ENCODE measurements at places on chromosomes 1 and 21. TPM values are rescaled to one million over a fixed set of nuclear protein-coding genes. Genes with fewer than 3 reads are reported as not detected.

DNA sequence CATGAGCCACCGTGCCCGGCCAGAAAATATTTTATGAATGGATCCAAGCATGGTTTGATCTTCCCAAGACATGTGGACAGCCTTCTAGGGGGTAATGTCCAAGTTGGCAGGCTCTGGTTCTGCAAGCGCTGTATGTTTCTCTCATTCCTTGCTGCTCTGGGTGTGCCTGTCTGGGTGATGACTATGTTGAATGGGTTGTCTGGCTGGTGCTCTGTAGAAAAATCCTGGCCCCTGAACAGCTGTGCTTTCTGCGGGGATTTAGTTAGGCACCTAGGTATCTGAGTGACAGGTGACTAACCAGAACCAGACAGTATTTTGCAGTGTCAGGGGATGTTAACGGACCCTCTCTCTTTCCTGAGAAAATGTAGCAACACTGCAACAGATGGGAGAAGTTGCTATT lies 14.1 kb downstream of the HUNK start:
- peak; percentile 69 for DNase-seq

- DNase-seq, result no peak
Observed at GRCh38 chr1:236893626-236894545, 98.8 kb downstream of the MTR start.

DNA sequence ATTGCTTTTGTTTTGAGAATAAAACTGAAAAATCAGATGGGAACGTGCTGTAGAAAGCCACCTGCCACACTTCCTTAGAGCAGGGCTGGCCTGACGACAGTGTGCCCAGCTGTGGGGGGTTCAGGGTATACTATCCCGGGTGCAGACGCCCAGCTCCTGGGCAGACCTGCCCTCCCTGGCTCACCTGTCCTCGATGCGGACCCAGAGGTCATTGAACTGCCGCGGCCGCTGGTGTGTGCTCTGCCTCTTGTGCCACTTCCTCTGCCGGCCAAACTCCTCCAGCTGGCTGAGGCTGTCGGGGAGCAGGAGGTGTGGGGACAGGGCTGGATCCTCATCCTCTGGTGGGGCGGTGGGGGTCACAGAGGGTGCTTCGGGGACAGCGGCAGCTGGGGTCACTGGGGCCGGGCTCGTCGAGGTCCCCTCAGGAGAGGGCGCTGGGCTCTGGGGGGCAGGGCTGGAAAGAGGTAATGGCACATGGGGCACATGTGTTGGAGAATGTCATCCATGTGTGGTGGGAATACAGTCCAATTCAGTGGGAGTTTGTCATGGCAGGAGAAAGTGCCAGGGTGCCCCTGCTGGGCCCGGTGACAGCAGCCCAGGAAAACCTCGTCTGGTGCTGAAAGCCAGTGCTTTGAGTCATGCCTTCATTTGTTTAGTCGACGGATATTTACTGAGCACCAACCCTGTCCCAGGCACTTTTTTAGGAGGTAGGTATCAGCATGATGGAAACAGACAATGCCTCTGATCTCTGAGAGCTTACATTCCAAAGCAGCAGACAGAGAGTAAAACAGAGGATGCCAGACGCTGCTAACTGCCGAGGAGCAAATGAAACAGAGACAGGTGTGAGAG lies 222.0 kb downstream of the TRABD2B start:
- no peak for DNase-seq

DNA sequence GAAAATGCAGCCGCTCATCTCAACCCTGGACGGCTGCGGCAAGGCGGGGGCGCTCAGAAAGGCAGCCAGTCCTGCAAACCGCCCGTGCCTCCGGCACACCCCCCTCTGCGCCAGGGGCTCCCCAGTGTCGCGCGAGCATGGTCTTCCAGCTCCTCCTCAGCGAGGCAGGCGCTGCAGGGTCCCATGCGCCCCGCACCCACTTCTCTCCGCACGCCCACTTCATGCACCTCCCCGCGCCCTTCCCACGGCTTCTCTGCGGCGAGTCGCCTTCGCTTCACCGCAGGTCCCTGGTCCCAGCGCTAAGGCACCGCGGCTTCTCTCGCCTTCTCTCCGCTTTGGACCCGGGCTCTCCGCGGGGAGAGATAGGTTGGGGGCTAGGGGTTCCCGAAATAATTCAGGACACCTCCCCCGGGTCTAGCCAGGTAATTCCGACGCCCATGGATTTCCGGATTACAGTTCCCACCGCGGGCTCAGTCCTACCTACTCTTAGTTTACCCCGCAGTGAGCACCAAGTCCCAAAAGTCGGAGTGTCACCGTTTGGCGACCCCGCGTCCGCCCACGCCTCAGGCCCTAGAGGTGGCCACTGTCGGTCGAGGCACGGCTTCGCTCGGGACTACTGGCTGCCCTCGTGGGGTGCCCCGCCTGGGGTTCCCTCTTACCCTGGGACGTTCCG lies 67.5 kb downstream of the SYT2 start:
- no peak for DNase-seq

Gene CD34
- 34.3 TPM for total RNA-seq

DNA sequence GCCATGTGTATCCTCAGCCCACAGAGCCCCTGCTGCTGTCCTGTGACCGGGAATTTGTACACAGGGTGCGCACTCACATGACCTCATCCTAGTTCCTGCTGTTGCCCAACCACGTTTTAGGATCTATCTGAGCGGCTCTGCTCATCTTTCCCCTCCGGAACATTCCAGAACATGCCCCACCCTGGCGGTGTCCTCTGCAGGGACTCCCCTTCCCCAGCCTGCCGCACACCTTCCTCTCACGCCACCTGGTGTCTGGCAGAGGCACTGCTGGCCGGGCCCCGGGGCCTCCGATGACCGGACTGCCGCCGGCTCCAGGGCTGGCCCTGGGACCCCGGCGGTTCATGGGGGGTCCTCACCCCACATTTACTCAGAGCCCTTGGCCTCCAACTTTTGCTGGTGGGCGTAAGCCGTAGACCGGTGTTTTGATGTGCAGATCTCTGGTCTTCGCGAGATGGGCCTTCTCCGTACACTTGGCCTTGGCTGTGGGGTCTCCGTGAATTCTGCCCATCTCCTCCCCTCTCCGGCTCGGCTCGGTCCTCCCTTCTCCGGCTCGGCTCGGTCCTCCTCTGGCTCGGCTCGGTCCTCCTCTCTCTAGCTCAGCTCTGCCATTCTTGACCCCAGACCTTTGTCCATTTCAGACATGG lies 29.5 kb downstream of the ARHGEF16 start:
- no peak for DNase-seq

- peak; percentile 49 for DNase-seq
Observed at GRCh38 chr1:182595641-182596240, 6.7 kb upstream of the RNASEL start.

DNA sequence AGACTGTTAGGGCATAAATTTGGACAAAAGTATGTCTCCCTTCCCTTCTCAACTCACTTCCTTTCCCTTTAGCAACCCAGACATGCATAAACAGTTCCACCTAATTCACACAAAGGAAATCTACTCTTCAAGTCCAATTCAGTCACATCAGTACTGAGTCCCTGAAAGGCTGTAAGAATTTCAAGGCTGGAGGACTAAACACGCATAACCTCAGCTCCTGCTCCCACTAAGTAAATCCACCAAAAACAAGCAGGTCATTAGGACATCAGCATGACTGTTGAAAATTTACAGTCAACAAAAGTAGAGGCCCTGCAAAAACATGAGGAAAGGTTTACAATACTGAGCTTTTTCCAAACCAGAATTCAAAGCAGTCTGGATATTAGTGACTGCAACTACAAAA lies 18.4 kb downstream of the SETD4 start:
- no peak for DNase-seq

DNA sequence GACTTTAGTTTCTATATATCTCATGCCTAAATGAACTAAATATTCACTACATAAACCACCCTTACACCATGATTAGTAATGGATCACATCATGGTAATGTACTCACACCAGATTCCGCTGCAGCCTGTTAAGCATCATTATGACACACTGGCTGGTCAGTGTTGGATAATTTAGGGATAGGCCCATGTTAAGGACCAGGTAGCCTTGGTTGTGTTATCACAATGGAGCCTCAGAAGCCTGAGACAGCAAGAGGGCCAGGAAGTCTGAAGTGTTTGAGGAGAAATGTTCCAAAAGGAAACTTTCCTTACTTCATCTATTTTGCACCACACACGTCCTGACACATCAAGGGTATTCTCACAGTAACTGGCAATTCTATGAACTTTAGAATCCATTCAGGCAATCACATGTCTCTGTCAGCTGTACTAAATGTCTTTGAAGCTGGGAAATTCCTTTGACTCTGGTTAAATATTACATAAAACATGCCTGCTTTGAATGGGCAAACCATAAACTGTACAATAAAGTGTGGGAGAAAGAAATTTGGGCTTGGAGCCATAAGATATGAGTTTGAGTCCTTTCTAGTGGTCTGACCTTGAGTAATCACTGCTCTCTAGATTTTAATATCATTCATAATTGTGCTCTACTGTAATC lies 105.3 kb upstream of the DPT start:
- DNase-seq, result no peak

Gene CFAP57
- total RNA-seq, result 0.39 TPM

Gene ABCA4
- total RNA-seq, result 3.8 TPM

GRCh38 chr1:70331962-70332361 lies 22.6 kb downstream of the ANKRD13C start:
- DNase-seq, result no peak

- DNase-seq, result no peak
Observed at GRCh38 chr1:39615086-39615673, 24.3 kb downstream of the HEYL start.

DNA sequence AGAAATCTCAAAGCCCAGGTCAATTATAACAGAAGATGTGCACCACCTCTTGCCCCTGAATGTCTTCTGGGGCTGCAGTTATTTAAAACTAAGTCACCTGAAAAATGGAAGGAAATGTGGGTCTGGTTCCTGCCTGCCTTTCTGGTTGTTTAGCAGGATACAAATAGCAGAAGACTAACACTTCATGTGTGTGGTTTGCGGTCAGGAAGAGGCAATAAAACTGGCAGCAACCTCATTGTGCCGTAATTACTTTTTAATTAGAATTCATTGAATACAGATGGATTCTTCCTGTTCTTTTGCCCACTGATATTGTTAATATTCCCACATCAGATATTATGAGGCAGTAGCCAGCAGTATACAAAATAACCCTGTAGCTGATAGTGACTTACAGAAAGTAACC lies 345.7 kb downstream of the ZNF326 start:
- DNase-seq, result no peak

- DNase-seq, result peak; percentile 53
Observed at GRCh38 chr1:32817815-32818786, 648 bp downstream of the S100PBP start.

GRCh38 chr1:17883136-17883535 lies 128.0 kb downstream of the ACTL8 start:
- no peak for DNase-seq

All from skin of body (tissue), 3 donors.